Stimulated activated CD8-positive, alpha-beta memory T cell treated with anti-CD3 and anti-CD28 coated beads, Interleukin-7, amount 100 ng/mL, for 1 hour (primary cell): ENCODE measurements at places on chromosomes 7 and 10.

DNA sequence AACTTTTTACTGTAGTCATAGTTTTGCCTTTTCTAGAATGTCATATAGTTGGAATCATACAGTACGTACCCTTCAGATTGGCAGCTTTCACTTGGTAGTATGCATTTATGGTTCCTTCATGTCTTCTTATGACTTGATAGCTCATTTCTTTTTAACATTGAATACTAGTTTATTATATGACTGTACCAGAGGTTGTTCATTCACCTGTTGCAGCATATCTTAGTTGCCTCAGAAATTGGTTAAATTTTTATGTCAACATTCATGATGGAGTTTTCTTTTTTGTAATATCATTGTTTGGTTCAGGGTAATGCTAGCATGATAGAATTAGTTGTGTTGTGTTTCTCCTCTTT is 94.8 kb upstream of the CDK13 start:
- no peak for DNase-seq

GRCh38 chr7:121440857-121441503 is 44.9 kb upstream of the FAM3C start:
- no peak for DNase-seq

- no peak for DNase-seq
Measured at GRCh38 chr7:10724449-10724848, 249.2 kb upstream of the PHF14 start.

DNA sequence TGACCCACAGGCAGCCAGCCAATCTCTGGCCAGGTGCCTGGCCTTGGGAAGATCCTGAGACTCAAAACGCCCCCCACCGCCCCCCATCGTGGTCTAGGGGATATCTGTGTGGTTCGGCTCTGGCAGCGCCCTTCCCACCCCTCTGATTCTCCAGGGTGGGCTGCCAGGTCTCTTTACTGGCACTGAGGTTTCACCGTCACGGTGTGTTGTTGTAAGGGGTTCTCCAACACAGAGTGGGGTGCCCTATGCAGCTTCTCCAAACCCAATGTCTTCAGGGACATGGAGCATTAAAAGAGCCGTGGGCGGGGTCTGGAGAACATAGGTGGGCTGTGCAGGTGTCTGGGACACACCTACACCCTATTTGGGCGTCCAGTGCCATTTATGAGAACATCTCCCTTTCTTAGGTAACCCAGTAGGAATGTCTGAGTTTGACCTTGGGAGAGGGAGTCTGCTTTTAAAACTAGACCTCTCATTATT is 1.5 kb downstream of the MAFK start:
- no peak for DNase-seq
